ENCODE measurements at places on chromosomes 4 and X.

DNA sequence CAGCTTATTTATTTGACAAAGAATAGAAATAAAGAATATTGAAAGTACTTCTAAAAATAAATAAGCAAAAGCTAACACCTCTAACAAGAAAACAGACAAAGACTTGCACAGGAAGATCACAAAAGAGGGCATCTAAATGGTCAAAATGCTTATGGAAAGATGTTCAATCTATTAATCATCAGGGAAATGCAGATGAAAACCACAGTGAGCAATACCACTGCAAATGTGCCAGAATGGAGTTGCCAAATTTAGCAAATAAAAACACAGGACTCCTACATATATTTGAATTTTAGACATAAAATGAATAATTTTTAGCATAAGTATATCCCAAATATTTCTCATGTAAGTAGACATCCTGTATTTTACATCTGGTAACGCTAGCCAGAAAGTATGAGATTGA lies 56.1 kb upstream of the HPGD start:
- DNase-seq, result no peak

GRCh38 chrX:640641-641040 lies 10.1 kb downstream of the SHOX start:
- no peak for DNase-seq

DNA sequence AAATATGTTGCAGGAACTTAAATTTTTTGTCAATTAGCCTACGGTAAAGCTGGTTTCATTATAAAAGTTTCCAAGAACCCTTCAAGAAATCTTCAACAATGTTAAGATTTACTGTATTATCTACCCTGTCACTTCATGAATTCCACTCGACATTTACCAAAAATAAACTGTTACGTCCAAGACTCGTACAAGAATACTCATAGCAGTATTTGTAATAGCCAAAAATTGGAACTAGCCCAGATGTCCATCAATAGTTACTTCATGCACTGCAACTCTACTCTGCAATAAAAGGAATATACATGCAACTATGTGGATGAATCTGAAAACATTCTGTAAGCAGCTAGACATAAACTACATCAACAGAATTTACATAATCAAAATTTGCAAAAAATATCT lies 13.4 kb downstream of the RBMX start:
- DNase-seq, result no peak

DNA sequence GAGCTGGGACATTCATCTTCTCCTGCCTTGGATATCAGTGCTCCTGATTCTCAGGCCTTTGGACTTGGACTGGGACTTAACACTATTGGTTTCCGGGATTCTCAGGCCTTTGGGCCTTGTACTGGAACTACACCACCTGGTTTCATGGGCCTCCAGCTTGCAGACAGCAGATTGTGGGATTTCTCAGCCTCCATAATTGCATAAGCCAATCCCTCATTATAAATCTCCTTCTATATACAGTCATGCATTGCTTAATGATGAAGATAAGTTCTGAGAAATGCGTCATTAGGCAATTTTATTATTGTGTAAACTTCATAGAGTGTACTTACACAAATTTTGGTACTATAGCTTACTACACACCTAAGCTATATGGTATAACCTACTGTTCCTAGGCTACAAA lies 8.9 kb upstream of the CCNG2 start:
- DNase-seq, result no peak

GRCh38 chr4:87938746-87939145 lies 36.8 kb upstream of the SPP1 start:
- no peak for DNase-seq

DNA sequence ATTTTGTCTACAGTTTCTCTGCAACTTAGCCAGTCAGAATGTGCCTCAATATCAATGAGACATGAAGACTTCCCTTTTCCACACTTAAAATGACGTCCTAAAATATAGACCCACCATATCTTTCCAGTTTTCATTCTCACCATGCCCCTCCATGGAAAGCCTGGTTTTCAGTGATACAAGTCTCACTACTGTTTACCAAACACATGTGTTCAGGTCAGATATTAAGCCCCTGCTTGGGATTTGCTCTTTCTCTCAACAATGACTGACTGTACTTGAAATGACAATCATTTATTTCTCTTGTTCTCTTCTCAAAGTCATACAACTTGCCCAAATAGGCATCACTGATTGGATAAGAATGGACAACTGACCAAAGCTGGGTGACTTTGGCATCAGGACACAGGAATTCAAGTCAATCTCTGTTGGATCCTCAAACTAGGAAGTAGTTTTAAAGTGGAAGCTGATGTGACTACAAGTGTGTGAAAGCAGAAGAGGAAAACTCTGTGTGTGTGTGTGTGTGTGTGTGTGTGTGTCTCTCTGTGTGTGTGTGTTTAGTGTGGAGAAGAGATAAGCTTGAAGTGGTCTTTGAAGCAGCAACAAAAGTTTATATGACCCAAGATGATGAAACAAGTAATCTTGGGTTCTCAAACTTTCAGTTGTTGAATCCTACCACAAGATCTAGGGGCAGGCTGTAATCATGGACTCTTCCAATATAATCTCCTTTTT lies 217.4 kb upstream of the FGF13 start:
- no peak for DNase-seq

DNA sequence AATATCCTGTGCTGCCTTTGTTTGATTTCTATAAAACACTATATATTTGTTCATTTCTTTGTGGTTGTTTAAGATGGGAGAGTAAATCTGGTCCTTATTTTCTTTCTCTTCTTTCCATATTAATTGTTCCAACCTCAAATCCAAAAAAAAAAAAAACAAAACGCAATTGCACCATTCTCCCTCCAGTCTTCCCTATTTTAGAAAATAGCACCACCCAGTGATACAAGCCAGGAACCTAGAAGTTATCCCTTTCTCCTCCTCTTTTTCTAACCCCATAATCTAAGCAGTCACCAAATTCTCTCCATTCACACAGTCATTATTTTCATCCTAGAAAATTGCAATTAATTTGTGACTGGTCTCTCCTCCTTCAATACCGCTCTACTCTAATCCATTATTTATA lies 107.8 kb downstream of the GABRA3 start:
- DNase-seq, result no peak

DNA sequence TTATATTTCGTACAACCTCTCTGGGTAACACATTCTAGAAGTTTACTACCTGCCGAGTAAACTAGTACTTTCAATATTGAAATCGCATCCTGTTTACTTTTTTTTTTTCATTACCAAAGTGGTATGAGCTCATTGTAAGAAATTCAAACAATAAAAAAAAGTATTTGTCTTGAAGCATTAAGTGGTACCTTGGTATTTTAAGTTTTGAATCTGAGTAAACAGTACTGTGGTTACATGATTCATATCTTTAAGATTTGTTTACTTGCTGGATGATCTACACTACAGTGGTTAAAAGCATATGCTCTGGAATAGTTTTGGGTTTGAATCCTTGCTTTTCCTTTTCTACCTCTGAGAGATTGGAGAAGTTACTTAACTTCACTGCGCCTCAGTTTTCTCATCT lies 3.8 kb upstream of the MMGT1 start:
- DNase-seq, result no peak

DNA sequence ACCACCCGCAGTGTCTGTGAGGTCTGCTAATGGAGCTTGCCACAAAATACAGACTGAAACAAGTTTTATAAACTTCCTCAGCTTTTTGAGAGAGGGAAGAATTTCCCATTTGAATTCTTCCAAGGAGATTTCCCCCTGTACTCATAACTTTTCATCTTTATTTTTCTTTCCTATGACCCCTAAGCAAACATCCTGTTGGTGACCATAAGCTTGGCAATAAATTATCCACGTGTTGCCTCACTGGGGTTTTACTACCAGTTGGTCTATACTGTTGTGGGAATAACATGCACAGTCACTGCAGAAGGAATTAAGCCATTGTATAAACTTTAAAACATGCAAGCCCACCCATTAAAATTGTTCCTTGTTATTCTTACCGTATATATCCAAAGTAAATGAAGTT lies 86.2 kb downstream of the SLC39A8 start:
- no peak for DNase-seq

GRCh38 chr4:108628411-108628810 lies 8.0 kb downstream of the RPL34 start:
- no peak for DNase-seq

DNA sequence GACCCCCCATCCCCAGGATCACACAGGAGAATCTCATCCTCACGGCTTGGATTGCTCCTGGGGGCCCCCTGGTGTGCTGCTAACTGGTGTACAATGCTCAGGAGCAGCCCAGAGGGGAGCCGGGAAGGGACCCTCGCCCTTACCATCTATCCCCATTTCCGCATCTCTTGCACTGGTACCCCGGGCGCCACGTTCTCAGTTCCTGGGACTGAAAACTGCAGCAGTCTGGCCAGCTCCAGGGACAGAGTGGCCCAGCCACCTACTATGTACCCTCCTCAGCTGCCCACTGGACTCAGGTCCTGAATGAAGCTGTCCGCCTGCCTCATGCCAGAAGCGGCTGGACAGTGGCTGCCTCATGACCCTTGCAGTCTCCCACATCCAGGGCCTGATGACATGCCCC lies 2.7 kb downstream of the SMIM10L2A start:
- no peak for DNase-seq

DNA sequence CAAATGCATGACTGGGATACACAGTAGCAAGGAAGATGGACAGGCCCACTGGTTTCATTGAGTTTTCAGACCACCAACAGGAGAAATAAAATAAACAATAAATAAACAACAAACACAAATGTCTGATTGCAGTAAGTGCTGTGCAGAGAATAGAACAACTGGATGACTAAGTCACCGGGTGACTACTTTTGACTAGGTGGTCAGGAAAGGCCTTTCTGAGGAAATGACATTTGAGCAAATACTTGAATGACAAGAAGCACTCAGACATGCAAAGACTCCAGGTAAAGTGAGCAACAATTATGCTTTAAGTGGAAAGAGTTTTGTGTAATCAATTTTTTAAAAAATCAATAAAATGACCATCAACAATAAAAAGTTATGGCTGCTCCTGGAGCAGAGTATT lies 137.7 kb downstream of the BTC start:
- DNase-seq, result no peak

- DNase-seq, result no peak
Measured at GRCh38 chr4:152479428-152480026, 56.4 kb downstream of the FBXW7 start.

DNA sequence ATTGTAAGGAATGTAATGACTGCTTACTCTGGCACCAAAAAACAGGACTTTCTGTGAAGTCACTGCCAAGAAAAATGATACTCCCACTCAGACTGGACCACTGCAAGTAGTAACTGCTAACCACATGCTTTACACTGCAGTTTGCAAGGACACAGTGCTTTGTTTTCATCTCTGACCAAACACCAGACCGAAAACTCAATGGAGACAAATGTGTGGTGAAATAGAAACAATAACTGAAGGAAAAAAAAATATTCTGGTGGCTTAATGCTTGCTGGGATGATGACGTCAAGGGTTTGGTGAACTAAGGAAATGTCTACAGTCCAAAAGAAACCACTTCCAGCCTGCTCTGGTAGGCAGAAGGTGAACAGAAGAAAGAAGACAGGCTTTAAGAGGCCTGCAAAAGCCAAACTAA lies 13.2 kb downstream of the GPC4 start:
- DNase-seq, result no peak

DNA sequence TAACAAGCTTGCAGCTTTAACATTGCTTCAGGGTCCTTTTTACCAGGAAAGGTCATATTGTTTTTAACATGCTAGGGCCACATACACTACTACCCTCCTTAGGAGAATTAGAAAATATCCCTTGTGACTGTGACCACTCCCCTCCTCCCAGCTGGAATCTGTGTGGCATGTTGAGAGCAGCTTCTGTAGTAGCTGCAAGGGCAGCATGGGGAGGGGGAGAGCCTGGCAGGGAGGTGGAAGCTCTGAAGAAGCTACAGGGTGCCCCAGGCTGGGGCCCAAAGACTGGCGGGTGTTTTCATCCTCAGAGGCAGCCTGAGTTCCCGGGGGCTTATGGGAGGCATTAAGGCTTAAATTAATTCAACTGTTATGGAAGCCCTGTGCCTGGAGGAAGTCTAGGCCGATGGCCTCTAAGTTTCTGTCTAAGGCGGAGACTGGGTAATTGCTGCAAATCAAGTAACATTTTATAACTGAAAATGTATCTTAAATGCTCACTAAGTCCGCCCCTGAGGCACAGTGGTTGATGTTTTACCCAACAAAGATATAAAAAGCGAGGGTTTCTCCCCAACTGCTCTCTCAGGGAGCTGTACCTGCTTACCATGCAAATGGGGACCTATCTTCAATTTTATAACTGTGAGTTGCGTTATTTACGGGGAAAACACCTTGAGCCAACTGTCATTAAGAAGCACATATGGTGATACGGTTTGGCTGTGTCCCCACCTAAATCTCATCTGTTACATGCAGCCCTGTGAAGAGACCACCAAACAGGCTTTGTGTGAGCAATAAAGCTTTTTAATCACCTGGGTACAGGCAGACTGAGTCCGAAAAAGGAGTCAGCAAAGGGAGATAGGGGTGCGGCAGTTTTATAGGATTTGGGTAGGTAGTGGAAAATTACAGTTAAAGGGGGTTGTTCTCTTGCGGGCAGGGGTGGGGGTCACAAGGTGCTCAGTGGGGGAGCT lies 37.4 kb upstream of the STS start:
- no peak for DNase-seq

- DNase-seq, result no peak
Measured at GRCh38 chr4:58274553-58274952, 1164.4 kb upstream of the IGFBP7 start.

- DNase-seq, result no peak
Measured at GRCh38 chr4:174494726-174495125, 27.6 kb downstream of the HPGD start.

DNA sequence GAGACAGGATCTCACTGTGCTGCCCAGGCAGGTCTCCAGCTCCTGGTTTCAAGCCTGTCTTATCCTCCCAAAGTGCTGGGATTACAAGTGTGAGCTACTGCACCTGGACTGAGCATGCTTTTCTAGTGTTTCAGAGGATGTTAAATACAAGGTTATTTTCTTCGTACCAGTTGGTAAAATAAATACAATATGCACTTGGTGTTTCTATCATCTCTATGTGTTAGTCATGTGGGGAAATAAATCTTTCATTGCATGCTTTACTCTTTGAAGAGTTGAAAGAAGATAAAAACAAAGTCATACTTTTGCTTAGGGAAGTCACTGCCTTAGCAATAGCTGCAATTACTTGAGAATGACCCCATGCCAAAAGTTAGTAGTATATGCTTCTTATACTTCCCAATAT lies 162.3 kb downstream of the PCDH7 start:
- no peak for DNase-seq

GRCh38 chr4:68466751-68467150 lies 19.5 kb downstream of the TMPRSS11E start:
- DNase-seq, result no peak

GRCh38 chrX:16843208-16843909 lies 26.8 kb downstream of the RBBP7 start:
- no peak for DNase-seq

DNA sequence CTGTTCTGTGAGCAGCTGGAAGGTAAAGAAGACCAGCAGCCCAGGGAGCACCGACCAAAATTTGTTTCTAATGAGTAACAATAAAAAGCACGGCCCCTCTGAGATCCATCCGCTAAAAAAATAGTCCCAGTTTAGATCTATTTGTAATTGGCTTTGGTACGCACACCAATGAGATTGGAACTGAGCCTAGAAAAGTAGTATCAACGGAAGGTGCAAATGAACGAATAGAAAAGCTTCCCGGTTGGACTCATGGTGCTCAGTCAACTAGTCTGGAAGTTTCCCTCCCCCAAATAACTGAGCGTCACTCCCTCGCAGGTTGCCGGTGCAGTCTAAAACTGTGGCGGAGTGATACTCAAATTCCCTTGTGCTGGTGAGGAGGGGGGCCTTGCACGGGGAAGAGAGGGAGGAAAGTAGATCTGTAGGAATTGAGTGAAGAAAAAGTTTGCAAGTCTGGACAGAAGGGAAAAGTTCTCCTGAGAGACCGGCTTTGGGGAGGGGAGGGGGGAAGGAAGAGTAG lies at the start of gene COL4A5:
Gene COL4A5 (plus strand): TSS at position 413 of the 517 bp plus-strand sequence. CDS start 288 bp downstream, outside the sequence.
- no peak for DNase-seq
